ENCODE measurements at places on chromosomes 5 and 9. TPM values are rescaled to one million over a fixed set of nuclear protein-coding genes. Genes with fewer than 3 reads are reported as not detected.

- DNase-seq: no peak
Observed at GRCh38 chr5:64883912-64884311, 115.2 kb downstream of the CWC27 start.

DNA sequence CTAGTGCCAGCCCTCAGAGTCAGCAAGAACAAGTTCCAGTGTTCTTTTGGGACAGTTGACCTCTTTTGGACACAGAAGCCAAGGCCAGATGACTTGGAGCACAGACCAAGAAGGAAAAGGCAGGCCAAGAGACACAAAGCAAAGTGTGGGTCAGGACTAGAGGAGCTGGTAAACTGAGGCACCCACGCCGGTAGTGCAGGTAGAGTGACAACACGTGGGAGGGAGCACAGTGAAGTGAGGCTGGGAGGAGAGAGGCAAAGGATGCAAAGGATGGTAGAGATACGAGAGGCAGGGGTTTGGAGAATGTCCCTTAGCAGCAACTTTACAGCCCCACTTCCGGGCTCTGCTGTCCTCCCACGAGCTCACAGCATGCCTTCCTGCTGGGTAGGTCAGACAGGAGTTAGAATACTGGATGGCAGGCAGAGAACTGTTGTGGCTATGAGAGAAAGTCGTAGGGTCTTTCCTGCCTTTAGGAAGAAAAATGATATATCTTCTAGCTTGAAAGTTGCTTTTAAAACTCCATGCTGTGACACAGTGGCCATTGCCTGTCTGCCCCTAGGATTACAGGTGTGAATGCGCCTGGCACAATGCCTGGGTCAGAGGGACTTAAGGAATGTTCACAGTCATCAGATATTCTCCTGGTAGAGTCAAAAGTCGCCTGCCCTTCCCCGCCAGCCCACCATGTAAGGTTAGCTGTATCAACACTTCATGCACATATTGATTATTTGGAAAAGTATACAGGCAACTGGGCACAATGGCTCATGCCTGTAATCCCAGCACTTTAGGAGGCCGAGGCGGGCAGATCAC lies 97.9 kb downstream of the PDE8B start:
- DNase-seq: no peak

The HAPLN1 gene
- 1.5 TPM for total RNA-seq

DNA sequence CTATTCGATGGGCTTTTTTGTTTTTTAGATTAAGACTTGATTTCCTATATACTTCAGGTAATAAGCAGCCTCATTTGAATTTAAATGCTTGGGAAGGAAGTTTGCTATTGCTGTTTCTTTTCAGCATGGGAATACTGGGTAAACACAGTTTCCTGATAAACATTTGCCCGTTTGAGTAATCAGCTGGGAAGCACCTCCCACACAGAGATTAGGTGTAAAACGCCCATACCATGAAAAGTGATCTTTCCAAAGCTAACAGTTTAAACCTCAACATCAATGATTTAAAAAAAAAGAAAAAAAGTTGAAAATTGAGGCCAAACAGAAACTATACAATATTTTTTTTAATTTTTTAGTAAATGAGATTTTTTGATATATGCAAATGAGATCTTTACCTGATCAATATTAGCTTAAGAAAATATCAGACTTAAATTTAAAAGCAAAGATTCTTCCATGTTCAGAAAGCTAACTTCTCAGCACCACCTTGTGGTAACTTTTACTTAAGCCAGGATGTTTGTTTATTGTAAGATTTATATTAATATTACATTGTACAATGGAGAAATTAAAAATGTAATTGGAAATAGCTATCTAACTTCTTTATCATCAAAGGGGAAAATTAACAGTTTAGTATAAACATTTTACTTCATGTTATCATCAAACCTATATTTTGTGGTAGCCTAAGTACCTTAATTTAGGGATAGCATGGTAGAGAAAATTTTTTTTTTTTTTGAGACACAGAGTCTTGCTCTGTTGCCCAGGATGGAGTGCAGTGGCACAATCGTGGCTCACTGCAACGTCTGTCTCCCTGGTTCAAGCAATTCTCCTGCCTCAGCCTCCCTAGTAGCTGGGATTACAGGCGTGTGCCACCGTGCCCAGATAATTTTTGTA lies 39.8 kb downstream of the F2RL2 start:
- DNase-seq: no peak

DNA sequence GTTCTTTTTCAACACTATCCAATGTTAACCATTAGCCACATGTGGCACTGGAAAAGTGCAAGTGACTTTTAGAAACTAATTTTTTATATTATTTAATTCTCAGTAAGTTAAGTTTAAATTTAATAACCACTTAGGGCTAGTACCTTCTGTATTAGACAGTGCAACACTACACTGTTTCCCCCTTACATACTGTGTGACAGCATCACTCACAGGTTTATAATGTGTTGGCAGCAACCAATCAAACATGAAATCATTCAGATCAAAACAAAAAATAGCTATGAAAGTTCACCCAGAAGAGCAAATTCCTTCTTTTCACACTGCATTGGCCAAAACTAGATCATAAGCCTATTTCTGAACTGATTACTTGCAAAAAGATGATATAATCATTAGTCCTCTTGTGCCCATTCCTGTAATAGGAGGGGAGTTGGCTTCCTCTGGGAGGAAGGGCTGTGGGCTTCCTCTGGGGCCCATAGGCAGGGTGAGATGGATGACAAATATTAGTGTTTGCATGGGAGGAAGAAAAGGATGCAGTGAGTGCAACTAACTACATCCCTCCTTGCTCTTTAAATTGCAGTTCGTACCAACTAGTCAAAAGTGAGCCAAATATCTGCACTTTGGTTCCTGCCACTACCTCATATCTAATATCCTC lies 708.1 kb upstream of the RGMB start:
- DNase-seq: no peak

DNA sequence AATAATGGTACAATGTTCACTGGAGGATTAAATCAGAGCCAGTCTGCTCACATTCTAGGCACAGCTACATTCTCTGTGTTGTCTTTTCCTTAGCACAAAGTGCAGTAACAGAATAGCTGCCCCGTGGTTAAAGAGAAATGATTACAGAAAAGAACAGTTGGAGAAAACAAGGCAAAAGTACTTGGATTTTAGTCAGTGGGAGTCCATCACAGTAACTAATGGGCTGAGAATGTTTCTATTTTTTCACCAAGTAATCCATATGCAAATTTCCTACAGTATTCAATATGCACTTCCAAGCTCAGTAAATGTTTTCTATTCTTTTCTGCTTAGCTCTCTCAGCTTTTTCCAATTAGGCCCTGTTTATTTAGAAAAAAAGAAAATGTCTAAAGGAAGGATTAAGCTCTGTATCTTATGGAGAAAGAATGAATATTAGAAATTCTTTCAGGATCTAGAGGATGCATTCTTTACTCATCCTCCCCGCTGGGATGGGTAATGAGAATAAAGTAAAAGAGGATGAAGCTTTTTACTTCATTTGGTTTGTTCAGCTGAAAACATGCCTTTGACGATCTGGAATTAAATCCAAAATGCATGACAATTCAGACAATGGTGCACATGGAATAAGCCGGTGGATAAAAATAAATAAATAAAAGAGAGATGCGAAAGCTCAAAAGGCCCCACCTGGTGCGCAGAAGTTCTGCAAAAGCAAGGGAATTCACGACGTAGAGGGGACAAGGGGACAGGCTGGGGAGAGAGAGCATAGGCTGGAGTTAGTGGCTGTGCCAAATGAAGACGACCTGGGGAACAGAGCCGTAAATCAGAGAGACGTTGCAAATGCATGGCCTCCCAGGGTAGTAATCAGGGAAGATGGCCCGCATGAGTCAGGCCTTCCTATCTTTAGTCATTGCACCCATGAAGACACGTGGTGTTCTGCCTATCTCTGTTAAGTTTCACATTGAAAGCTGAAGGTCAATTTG lies 345.2 kb downstream of the GLIS3 start:
- no peak for DNase-seq

DNA sequence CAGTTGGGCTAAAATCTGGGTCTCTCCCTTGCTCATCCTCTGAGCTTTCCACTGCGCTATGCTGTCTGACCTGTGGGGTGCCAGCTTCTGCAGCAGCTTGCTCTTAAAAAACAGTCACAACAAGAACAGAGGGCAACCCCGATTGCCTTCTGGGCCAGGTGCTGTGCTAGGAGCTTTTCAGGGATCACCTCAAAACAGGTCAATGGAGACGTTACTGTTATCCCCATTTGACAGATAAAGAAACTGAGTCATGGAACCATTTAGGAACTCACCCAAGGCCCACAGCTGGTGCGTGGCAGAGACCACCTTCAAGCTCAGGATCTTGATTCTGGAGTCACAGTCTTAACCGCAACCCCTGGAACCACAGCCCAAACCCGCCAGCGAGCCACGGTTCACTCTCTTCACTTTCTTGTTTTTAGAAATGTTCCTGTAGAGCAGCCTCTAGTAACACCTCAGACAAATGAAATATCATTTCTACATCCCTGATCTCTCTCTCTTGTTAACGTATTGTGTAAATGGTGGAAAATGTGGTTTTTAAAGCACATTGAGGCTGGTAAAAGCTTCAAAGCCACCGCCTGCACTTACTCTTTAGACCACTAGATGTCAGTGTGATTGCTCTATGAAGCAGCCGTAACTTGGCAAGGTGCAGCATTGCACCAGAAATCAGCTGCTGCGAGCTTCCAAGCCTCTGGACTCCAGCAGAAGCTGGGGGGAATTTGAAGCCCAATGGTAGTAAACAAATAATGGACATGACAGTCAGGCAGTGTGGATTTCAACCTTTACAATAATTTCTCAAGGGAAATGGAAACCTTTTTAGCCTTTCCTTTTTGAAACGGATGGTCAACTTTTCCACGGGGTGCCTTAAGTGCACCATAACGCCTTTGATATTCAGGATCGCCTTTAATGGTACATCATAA lies 1.7 kb downstream of the FYB1 start:
- peak; percentile 91 for DNase-seq

GRCh38 chr5:111252799-111253545 lies 28.8 kb downstream of the CAMK4 start:
- no peak for DNase-seq

The SLC6A7 gene
- total RNA-seq: 0.06 TPM

DNA sequence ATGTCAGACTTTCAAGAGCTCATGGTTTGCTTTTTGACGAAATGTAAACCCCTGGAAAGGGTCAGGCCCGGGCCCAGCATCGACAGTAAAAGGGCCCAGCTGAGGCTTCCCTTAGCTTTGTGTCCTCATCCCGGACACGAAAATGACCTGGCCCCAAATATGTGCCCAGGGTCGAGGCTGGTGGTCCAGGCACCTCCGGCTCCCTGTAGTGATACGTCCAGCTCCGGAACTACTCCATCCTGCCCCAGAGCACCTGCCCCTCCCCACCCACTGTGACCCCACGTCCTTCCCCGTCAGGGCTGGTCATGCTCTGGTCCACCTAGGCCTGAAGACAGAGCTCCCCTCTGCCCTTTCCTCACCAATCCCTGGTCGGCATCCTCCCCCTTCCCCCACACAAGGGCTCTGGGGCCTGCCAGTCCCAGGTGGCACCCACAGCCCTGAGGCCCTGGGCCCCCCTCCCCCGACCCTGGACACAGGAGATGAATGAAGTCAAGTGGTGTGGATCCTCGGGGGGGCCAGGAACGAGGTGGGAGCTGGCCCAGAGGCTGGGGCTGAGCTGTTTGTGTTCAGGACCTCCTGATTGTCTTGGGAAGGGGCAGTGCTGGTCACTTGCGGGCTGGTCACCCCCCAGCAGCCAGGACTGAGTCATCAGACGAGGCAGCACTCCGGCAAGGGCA lies 6.2 kb downstream of the OBP2A start:
- DNase-seq: no peak

DNA sequence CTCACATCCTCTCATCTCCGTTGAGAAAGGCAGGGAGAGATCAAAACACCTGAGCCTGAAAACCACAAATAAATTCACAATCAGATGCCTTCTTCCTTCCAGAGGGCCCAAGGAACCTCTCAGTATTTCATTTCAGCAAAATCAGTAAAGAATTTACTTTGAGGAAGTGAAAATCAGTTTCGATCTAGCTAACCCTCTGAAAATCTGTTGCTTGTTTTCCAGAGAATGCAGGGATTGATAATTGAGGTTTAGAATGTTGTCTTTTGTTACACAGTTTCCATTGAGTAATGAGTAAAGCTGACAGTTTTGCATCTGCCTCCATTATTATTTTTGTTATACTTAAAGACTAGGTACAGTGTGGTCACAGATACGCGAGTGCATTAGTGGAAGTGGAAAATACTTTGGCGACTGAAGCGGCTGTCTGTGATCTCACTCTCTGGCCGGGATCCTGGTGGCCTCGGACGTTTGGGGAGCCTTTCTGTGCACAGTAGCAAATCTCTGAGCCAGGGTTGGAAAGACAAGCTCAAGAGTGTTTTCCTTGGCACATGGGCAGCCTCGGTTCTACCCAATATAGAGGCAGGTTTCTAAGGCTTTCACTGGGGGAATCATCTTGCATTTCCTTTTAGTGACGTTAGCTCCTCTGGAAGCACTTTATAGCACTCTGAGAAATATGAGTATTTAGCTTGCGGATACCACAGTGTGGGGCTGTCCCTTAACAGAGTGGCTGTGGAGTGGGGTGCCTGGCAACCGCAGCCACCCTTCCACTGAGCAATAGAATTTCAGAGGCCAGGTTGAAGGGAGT lies 32.2 kb upstream of the ANGPTL2 start:
- DNase-seq: peak; percentile 71
